ENCODE measurements at places on chromosomes 11 and 22.

- no peak for DNase-seq
These were observed 10.0 kb downstream of the IGSF9B start for GRCh38 chr11:133946541-133947318.

DNA sequence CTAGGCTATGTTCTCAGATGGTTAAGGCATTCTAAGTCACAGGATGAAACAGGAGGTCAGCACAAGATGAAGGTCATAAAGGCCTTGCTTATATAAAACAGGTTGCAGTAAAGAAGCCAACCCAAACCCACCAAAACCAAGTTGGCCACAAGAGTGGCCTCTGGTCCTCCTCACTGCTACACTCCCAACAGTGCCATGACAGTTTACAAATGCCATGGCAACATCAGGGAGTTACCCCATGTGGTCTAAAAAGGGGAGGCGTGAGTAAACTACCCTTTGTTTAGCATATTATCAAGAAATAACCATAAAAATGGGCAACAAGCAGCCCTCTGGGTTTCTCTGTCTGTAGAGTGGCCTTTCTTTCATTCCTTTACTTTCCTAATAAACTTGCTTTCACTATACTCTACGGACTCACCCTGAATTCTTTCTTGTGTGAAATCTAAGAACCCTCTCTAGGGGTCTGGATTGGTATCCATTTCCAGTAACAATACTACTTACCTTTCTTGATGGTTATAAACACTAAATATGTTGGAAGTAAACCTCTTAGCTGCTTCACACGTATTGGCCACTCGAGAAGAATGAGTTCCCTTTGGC is 1237.9 kb downstream of the FAM181B start:
- no peak for DNase-seq

DNA sequence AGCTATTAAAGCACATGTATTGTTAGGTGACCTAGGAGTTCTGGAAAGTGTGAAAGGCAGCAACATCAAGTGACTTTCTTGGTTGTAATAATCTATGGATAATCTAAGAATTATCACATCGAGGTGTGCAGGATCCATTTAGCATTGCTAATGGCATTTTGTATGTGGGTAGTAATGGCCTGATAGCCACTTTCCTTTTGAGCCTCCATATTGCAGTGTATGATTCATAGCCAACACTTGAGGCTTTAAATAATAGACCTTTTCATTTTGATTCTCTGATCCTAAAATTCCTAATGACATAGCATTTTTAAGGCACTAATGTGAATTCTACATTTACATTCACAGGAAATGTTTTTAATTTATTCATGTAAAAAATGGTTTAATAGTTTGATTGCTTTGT is 759.4 kb downstream of the NELL1 start:
- no peak for DNase-seq

GRCh38 chr11:77137421-77137820 is 9.4 kb downstream of the MYO7A start:
- no peak for DNase-seq

- DNase-seq, result no peak
These were observed 22.2 kb downstream of the IL10RA start for GRCh38 chr11:118008271-118008911.

DNA sequence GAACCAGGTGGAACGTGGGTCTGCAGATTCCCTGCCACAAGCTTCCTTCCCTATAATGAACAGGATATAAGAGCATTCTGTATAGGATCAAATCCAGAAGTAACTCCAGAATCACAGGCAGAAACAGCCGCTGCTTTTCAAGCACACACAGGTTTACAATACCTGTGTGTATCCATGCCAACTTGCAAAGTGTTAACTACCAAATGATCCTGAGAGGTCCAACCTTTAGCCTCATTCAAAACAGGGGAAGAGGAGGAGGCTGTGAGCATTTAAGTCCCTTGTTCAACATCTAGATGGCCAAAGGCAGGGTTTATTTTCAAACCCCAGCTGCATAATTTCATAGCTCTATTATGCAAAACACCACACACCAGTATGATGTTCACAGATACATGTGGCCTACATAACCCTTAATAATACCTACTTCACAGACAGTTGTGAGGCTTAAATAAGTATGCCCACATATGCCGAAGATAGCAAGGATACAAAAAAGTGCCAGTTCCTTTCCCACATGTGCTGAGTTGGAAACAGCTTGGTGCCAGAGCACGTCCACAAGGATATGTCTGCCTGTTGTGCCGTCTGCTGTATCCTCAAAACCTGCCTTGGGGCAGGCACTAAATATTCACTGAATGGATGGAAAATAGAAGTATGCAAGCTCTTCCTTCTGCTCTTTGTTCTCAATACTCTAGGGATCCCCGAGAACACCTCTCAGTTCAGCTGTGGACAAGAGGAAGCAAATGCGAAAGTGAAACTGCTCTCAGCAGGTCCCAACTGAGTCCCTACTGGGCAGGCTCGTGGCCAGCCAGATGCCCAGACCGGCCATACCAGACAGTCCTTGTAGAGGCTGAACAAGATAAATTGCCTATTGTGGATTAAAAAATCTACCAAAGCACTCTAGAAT is 66.8 kb downstream of the LARGE1 start:
- DNase-seq, result no peak

GRCh38 chr11:120797143-120797542 is 226.8 kb upstream of the TBCEL start:
- DNase-seq, result no peak

GRCh38 chr11:72012897-72013721 is 14.4 kb downstream of the IL18BP start:
- DNase-seq, result no peak

GRCh38 chr11:88555829-88556202 is 218.3 kb upstream of the CTSC start:
- DNase-seq, result no peak

- no peak for DNase-seq
These were observed 38.9 kb downstream of the FZD4 start for GRCh38 chr11:86916330-86916729.

- no peak for DNase-seq
These were observed 39.6 kb downstream of the POU2F3 start for GRCh38 chr11:120279502-120279901.

DNA sequence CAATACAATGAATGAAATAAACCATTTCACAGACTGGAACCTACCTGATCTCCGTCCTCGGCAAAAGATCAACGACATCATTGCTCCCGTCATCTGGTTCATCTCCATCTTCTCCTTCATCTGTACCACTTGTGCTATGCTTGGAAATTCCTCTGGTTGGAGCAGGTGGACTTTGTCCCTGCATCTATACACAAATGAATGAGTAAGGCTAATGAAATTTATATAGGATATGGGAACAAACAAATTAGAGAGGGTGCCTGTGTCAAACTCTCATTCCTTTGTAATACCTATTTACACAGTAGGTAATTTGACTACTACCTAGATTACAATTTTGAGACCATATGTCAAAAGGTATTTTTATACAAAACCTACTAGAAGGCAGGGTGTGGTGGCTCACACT is 59.4 kb downstream of the F2 start:
- no peak for DNase-seq

- no peak for DNase-seq
These were observed 32.7 kb upstream of the USP47 start for GRCh38 chr11:11808992-11809615.

- no peak for DNase-seq
These were observed 2.0 kb downstream of the FBXO3 start for GRCh38 chr11:33772300-33772699.

DNA sequence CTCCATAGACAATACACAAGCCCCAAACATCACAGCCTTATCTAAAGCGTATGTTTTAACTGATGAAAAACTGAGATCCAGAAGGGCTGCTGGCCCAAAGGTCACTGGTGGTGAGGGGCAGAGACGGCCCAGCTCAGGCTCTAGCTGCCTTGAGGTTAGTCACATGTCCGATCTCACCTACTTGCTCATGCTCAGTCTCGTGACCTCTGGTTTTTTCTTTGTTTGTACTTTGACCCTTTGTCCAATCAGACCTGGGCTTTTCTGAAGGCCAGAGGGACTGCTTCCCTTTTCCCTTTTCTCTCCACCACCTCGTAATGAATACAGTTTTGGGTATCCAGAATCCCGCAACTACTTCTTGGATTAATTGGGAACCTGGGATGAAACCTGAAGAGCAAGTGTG is 28.6 kb downstream of the MMP20 start:
- DNase-seq, result no peak

GRCh38 chr11:78168539-78169477 is 19.6 kb downstream of the KCTD21 start:
- DNase-seq, result no peak

- DNase-seq, result no peak
These were observed 1.3 kb downstream of the LRP5 start for GRCh38 chr11:68313574-68314202.

DNA sequence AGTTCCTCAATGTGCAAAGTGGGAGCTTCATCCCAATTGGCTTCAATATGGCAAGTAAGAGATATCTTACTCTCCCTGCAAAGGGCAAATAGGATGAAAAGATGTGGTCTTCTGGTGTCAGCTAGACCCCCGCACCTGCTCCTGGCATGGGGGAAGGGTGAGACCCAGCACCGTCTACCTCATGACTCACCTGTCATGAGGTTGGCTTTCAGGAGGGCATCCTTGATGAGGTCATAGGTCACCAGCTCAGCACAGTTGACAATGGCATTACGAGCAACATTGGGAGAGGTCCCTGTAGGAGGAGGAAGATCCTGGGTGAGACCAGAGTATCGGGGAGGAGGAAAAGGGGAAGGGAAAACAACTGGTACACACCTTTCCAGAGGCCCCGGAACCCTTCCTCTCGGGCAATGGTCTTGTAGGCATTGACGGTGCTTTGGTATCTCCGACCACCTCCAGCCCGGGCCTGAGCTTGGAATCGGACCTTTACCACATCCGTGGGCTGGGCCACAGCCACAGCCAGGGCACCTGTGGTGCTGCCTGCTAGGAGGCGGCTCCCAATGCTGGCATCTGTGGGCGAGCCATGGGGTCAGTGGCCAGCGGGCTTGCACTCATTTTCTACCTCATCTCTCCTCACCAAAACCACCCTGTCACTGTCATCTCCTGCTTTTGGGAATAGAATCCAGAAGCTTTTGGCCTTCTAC is 6.0 kb downstream of the UCP2 start:
- no peak for DNase-seq

DNA sequence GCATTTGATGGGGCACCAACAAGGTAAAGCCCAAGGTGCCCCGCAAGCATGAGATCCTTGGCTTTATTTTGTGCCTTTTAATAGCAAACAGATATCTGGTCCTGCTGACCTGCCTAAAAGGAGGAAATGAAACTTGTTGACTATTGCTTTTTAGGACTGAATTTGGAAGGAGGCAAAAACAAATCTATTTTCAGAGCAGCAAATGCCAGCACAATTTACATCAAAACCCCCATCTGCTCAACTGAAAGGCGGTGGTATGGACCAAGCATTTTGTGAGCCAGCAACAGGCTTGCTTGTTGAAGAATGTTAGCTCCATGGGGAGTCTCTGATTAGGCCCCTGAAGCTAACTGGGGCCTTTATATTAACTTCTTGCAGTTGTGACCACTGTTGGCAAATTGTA is 192.6 kb upstream of the E2F8 start:
- DNase-seq, result no peak

- DNase-seq, result no peak
These were observed 26.4 kb downstream of the ISX start for GRCh38 chr22:35092406-35092805.

DNA sequence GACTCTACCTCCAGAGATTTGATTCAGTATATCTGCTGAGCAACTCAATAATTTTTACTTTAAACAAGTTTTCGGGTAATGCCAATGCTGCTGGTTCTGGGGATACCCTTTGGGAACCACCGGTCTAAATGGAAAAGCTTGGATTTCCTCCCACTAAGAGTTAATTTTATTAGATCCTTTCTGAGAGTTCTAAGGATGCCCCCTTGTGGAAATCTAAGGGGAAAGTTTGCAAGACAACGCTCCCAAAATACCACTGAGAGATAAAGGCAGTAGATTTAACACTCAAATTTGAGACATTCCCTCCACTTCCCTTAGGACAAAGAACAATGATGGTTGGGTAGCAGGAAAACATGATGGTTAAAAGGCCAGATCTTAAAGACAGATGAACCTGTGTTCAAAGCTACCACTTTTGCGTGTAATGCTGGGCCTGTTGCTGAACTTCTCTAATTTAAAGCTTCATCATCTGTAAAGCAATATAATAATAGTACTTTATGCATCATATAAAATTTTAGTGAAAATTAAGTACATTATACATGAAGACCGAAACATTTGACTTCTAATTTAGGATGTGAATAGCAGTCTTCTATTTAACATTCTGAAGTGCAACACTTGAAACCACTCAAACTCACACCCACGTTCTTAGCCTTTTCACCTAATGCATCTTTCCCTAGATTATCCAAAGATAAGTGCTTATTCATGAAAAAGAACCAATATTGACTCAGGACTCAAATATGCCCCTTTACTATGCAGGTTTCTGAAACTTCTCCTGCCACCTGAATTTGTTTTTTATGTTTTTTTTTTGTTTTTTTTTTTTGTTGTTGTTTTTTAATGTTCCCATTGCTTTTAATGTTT is 110.1 kb upstream of the LUZP2 start:
- DNase-seq, result no peak

GRCh38 chr11:34207487-34208180 is 102.2 kb downstream of the NAT10 start:
- no peak for DNase-seq

DNA sequence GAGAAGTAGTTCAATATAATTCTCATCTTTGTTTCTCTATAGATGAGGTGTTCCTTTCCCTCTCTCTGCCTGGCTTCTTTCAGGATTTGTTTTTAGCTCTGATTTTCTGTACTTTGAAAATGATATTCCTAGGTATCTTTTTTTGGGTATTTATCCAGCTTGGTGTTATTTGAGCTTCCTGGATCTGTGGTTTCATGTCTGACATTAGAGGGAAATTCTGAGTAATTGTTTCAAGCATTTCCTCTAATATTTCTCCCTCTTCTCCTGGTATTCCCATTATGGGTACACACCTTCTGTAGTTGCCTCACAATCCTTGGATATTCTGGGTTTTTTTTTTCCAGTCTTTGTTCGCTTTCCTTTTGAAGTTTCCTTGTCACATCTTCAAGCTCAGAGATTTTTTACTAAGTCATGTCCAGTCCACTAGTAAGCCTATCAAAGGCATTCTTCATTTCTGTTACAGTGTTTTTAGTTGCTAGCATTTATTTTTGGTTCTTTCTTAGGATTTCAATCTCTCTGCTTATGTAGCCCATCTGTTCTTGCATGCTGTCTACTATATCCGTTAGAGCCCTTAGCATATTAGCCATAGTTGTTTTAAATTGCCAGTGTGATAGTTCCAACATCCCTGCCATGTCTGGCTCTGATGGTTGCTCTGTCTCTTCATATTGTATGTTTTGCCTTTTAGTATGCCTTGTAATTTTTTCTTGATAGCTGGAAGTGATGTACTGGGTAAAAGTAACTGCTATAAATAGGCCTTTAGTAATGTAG is 5.8 kb downstream of the CCDC81 start:
- DNase-seq, result no peak

- no peak for DNase-seq
These were observed 13.2 kb downstream of the FAM118B start for GRCh38 chr11:126224647-126225294.

- no peak for DNase-seq
These were observed 47.1 kb downstream of the SOX6 start for GRCh38 chr11:16309226-16309625.

GRCh38 chr11:64369440-64370421 is 10.8 kb downstream of the RPS6KA4 start:
- DNase-seq, result no peak

GRCh38 chr22:50722048-50722701 is 15.8 kb upstream of the ACR start:
- DNase-seq, result no peak

GRCh38 chr11:124865902-124866851 is 945 bp downstream of the ROBO3 start:
- DNase-seq, result peak; percentile 21

- DNase-seq, result no peak
These were observed 204.8 kb downstream of the SWAP70 start for GRCh38 chr11:9868641-9869040.
